ENCODE measurements at places on chromosomes 7 and 10.

- no peak for DNase-seq
Measured at GRCh38 chr10:70348228-70348850, 34.1 kb downstream of the LRRC20 start.

DNA sequence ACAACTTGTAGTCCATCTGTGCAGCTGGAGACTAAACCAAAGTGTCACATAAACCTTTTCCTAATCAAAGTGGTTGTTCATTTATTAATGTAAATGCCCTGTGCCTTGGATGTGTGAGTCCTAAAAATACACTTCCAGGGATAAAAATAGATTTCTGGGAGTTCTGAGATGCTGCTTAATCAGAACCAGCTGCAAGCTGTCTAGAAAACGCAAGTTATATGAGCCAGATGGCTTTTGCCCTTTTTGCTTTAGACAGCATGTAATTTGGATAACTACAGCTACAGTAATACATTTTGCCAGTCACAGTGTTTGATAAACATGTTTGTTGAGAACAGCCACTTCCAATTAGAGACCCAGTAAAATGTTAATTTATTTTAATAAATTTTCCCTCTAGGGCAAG is 185.1 kb upstream of the PRPS1L1 start:
- DNase-seq, result no peak

GRCh38 chr7:76336094-76336493 is 22.7 kb downstream of the YWHAG start:
- no peak for DNase-seq

DNA sequence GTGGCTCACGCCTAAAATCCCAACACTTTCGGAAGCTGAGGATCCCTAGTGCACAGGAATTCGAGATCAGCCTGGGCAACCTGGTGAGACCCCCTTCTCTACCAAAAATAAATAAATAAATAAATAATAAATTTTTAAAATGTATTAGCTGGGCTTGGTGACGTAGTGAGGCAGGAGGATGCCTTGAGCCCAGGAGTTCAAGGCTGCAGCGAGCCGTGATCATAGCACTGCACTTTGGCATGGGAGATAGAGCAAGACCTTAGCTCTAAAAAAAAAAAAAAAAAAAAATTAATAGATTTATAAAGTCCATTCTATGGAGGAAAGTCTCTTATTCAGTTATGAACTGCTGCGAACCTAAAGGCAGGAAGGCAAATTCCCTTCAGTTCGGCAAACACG is 1.1 kb upstream of the PTPN12 start:
- no peak for DNase-seq

DNA sequence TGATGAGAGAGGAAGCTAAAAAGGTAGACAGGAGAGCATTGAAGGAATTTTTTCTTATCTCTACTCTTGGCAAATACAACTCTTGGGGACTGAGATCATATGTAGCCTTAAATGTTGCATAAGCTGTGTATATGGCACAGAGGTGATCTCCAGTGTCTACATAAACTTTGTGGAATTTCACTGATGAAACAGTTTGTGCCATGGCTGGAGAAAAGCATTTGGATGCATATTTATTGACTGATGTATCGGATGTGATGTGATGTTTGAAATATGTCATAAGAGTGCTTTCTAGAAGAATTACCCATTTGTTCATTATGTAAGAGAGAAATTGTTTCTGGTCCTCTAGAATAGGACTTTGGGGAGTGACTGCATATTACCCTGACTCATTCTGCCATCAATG is 244.9 kb upstream of the LRRTM3 start:
- DNase-seq, result no peak

DNA sequence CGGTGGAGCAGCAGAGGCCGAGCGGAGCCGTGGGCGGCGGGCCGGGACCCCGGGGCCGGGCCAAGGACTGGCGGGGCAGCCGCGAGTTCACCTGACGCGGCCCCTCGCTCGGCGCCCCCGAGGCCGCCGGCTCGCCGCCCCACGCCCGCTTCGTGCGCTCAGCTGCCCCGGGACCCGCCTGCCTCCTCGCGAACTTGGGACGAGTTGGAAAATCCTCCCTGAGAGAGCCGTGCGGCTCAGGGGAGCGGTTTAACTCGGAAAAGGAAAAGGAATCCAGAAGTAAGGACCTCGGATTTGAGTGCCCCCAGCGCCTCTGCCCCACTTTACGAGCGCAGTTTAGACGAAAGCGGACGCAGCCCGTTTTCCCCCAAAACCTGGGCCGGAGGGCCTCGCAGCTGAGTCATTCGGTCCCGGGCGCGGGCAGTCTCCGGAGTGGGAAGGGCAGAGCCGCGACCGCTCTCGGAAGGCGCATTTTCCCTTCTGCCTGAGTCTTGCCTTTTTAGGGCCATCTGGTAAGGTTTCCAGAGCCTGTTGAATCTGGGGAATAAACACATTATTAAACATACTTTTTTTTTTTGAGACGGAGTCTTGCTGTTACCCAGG is 744 bp downstream of the CREM start:
- DNase-seq, result no peak

- no peak for DNase-seq
Measured at GRCh38 chr7:105098863-105099515, 85.0 kb downstream of the KMT2E start.

- no peak for DNase-seq
Measured at GRCh38 chr10:24988831-24989640, 26.9 kb downstream of the ENKUR start.

DNA sequence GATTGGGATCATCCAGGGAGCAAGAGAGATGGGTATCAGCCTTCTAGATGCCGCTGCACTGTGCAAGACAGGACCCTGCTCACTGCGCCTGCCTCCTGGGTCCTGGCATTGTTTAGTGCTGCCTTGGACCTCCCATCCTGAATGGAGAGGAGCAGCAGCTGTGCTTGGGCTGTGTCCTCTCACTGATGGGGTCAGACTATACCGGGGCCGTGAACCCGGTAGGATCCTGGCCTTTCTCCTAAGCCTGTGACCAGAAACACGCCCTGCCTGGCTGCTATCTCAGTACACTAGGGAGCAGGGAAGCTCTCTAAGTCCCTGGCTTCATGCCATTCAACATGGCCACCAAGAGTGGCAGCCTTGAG is 309.4 kb upstream of the ZNF32 start:
- no peak for DNase-seq

GRCh38 chr10:89646889-89647657 is 2.0 kb upstream of the PANK1 start:
- DNase-seq, result no peak

- DNase-seq, result no peak
Measured at GRCh38 chr7:142883571-142884285, 1.8 kb downstream of the TRPV6 start.

DNA sequence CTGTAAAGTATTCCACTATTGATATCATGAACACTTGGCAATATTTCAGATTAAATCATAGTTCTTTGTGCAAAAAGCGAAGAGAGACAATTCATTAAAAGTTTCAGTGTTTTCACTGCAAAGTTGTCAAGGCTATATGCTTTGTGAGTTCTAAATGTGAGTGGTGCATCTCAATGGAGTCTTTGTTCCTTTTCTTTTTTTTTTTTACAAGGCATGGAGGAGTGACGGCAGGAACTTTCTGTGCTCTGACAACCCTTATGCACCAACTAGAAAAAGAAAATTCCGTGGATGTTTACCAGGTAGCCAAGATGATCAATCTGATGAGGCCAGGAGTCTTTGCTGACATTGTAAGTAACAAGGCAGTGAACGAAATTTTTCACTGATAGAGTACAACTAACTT is 84.5 kb downstream of the AASS start:
- no peak for DNase-seq

GRCh38 chr7:79308192-79308591 is 145.3 kb downstream of the MAGI2 start:
- DNase-seq, result no peak

DNA sequence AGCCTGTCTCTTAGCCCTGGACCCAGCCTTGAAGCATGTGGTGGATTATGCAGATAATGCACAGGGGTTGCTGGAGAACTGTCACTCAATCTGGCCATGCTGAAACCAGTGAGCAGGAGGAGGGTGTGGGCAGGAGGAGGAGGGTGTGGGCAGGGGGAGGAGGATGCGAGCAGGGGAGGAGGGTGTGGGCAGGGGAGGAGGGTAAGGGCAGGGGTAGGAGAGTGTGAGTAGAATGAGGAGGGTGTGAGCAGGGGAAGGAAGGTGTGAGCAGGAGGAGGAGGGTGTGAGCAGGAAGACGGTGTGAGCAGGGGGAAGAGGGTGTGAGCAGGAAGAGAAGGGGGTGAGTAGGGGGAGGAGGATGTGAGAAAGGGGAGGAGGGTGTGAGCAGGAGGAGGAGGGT is 18.8 kb downstream of the CAMK2B start:
- DNase-seq, result no peak

DNA sequence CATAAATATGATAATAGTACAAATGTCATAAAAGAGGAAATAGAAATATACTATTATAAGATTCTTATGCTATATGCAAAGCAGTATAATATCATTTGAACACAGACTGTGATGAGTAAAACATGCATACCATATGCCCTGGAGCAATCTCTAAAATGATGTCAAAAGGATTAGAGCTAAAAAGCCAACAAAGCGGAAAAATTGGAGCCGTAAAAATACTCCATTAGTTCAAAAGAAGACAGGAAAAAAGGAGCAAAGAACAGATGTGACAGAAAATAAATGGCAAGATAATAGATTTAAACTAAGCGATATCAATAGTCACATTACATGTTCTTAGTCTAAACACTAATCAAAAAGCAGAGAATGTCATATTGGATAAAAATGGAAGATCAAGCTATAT is 191.0 kb upstream of the PLPP4 start:
- DNase-seq, result no peak

GRCh38 chr10:104334965-104335650 is 3.2 kb downstream of the ITPRIP start:
- no peak for DNase-seq

GRCh38 chr7:129797214-129797789 is 155.5 kb downstream of the UBE2H start:
- DNase-seq, result no peak

DNA sequence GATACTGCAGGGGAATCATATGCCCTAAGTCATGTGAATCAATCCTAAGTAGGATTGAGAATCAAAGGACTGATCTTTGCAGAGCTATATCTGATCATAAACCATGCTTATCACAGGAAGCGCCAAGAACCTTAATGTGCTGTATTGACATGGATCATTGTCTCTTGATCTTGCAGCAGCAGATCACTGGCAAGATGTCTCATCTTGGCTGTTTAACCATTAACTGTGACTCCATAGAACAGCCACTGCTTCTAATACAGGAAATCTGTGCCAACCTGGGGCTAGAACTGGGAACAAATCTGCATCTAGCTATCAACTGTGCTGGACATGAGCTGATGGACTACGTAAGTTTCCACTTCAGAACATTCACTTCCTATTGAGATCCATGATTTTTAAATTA is 21.6 kb downstream of the ENO4 start:
- DNase-seq, result no peak

DNA sequence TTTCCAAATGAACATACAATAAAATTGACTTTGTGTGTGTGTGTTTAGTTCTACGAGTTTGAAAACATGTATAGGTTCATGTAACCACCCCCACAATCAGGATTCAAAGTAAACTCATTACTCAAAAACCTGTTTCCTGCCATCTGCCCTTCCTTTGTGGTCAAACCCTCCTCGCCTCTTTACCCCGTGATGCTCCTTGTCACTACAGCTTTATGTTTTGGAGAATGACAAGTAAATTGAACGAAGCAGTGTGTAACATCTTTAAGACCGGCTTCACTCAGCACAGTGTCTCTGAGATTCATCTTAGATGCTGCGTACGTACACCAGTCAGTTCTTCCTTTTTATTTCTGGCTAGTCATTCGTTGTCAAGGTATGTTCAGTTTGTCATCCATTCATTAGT is 54.6 kb upstream of the MKI67 start:
- DNase-seq, result no peak

GRCh38 chr7:128713794-128714193 is 25.4 kb upstream of the CALU start:
- no peak for DNase-seq

DNA sequence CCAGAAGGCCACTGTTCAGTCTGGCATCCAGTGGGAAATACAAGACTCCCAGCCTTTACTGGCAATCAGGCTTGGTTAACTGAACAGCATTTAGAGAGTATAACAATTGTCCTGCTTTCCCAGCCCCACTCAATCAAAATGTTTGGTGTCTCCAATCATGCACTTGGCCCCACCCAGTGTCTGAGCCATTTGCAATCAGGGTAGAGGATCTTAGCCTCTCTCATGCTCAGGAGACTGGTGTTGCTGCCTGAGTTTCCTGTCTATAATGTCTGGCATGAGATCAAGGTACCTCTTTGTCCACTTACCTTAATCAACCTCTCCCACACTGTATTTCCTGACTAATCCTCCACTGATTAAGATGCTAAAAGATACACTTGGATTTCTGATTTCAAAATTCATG is 290.2 kb upstream of the GHITM start:
- no peak for DNase-seq

DNA sequence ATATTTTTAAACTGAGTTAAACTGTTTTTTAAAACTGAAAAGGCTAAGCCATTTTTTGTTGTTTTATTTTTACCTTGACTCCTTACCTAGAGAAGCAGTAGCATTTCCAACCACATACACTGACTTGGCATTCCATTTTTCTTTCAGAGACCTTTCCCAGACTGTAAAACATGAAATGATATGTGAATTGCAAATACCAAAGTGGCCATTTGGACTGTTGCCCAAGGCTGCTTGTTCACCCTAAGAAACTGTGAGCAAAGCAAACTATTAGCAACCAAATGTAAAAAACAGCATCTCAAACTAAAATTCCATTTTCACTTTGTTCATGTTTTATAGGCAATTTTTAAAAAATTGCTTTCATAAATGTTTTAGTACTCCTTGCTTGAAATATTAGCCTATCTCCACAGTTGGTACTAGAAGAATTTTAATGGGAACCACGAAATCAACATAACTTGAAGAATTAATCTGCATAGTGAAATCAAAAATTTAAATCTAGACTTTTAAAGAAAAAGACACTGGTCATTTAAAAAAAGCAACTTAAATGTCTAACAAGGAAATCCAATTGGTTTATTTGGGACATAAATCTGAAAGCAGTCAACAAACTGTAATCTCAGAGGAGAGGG is 10.8 kb downstream of the UROS start:
- no peak for DNase-seq

DNA sequence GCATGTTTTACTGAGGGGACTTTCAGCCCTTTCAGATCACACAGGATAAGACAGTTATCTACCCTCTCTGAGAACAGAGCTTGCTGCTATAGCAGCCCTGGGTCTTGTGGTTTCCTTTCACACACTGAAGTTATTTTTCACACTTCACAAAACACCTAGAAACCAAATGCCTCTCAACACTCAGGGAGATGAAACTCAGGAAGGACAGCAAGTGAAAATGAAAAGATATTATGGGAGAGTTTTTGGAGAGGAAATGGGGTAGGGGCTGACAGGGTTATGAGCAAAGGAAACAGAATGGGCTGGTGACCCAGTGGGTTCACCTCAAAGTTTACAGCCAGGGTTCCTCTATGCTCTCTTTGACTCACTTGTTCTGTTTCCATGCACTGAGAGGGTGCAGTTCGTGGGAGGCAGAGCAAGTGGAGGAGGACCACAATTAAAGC is 17.0 kb upstream of the GIMAP2 start:
- DNase-seq, result no peak
